Transverse colon (tissue), 4 donors: ENCODE measurements at places on chromosomes 3 and 15. TPM values are rescaled to one million over a fixed set of nuclear protein-coding genes. Genes with fewer than 3 reads are reported as not detected.

Gene DUOXA2
- total RNA-seq = 0.68 TPM

GRCh38 chr3:56782906-56783305 lies 18.8 kb downstream of the ARHGEF3 start:
- H3K36me3 ChIP-seq = no peaks in the 10 kb centered on the region
- no peaks in the 10 kb centered on the region for H3K27me3 ChIP-seq
- H3K27ac ChIP-seq = peak overlapping the region; percentile 64
- no peak overlapping the region for H3K4me3 ChIP-seq
- no peak for DNase-seq

Gene SYNPR
- total RNA-seq = not detected

Gene CSTA
- not detected for total RNA-seq

Gene NGLY1
- total RNA-seq = 154 TPM

DNA sequence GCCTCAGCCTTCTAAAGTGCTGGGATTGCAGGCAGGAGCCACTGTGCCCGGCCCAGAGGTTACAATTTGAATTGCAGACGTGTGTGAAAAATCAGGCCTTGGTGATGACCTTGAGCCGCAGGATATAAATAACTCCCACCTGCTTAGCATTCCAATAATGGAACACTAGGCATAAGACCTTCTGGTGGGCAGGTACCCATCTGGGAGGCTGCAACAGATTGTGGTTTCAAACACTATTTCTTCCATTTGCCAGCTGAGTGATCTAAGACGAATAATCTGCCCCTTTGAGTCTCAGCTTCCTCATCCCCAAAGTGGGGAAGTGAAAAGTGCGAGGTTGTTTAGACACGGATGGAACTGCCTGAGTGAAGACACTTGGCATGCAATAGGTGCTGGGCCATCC lies 47.7 kb upstream of the HERC1 start:
- no peaks in the 10 kb centered on the region for H3K36me3 ChIP-seq
- no peak overlapping the region for H3K4me3 ChIP-seq
- no peaks in the 10 kb centered on the region for H3K27me3 ChIP-seq
- no peak for DNase-seq

- peaks cover 7% of the 10 kb centered on the region for H3K4me1 ChIP-seq
- H3K36me3 ChIP-seq = no peaks in the 10 kb centered on the region
- no peak for DNase-seq
- H3K27me3 ChIP-seq = no peaks in the 10 kb centered on the region
- H3K4me3 ChIP-seq = no peak overlapping the region
Measured at GRCh38 chr15:72907733-72908132, 124.2 kb upstream of the ADPGK start.

DNA sequence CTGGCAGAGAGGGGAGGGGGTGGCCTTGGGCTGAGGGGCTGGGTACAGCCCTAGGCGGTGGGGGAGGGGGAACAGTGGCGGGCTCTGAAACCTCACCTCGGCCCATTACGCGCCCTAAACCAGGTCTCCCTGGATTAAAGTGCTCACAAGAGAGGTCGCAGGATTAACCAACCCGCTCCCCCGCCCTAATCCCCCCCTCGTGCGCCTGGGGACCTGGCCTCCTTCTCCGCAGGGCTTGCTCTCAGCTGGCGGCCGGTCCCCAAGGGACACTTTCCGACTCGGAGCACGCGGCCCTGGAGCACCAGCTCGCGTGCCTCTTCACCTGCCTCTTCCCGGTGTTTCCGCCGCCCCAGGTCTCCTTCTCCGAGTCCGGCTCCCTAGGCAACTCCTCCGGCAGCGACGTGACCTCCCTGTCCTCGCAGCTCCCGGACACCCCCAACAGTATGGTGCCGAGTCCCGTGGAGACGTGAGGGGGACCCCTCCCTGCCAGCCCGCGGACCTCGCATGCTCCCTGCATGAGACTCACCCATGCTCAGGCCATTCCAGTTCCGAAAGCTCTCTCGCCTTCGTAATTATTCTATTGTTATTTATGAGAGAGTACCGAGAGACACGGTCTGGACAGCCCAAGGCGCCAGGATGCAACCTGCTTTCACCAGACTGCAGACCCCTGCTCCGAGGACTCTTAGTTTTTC lies 4.9 kb downstream of the ISL2 start:
- peak; percentile 43 for DNase-seq
- peaks cover 99% of the 10 kb centered on the region for H3K27me3 ChIP-seq
- H3K4me1 ChIP-seq = peaks cover 81% of the 10 kb centered on the region
- no peaks in the 10 kb centered on the region for H3K36me3 ChIP-seq
- H3K27ac ChIP-seq = no peak overlapping the region

Gene USF3
- total RNA-seq = 33.2 TPM
